Amygdala (tissue), 56 donors: ENCODE measurements at places on chromosomes 1 and 21.

DNA sequence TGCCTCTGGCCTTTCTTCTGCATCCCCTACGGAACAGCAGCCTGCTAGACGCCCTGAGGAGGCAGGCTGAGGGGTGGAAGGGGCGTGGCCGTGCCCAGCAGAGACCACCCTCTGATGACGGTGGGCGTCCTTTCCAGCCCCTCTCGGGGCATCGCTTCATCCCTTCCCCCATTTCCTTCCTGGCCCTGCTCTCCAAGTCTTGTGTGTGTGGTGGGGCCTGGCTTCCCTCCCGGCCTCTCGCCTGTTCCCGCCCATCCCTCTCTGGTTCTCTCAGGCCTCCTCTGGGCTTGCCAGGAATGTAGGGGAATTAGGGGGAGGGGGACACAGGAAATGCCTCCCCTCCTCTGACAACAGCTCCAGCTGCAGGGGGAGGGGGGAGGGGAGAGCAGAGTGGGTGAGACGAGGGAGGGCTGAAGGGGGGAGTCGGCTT, 51.1 kb downstream of the SKI start:
- DNase-seq = peak; percentile 38

GRCh38 chr1:201793306-201793925, 35.5 kb upstream of the IPO9 start:
- no peak for DNase-seq

GRCh38 chr1:89358287-89358893, 5.5 kb upstream of the GBP6 start:
- peak; percentile 26 for DNase-seq

GRCh38 chr1:55626326-55626725, 411.2 kb upstream of the USP24 start:
- no peak for DNase-seq

- no peak for DNase-seq
Observed at GRCh38 chr1:9471679-9472078, 67.6 kb upstream of the SLC25A33 start.

DNA sequence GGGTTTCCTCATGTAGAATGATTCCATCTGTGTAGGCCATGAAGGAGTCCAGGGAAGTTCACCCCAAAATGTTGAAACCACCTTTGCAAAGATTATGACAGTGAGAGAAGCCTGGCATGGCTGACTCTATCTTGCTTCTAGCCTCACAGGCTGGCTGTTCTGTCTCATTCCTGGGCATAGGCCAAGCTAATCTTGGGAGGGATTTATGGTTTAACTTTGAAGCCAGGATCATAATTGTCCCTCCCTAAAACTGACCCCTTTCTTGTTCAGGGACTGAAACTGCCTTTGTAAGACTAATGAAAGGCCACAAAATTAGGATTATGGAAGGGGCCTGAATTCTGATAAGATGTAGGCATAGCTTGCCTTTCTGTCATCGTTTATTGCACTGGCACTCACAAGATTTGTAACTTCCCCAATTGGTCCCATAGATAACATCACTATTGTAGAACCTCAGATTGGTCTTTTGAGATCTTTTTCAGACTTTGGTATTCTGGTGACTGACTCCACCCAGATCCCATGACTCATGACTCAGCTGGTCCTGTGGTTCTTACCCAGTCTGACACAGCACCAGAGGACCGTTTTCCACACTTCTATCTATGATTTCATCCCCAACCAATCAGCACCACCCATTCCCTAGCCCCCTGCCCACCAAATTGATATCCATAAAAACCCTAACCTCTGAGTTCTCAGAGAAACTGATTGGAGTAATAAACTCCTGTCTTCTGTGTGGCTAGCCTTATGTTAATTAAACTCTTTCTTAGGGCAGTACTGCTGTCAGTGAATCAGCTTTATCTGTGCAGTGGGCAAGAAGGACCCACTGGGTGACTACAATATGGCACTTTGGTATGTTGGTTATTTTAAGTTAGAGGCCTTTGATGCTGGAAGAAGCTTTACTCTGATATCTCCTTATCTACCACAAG, 13.6 kb upstream of the LAMTOR5 start:
- DNase-seq = no peak

DNA sequence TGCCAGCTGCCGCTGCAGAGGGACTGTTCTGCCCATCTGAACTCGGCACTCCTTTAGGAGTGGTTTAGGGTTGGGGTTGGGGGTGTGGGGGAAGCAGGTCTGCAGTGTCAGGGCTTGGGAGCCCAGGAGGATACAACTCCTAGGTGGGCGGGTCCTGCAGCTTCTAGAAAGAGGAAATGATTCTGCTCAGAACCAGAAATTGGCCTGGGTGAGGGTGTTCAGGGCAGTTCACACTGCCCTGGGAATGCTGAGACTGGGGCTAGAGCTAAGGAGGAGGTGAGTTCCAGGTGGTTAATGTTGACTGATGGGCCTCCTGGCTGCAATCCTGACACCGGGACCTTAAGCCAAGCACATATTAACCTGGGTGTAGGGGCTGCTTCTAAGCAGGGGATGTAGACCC, 4.8 kb upstream of the SLC26A9 start:
- no peak for DNase-seq

GRCh38 chr1:34002810-34003209, 138.9 kb downstream of the HMGB4 start:
- no peak for DNase-seq

DNA sequence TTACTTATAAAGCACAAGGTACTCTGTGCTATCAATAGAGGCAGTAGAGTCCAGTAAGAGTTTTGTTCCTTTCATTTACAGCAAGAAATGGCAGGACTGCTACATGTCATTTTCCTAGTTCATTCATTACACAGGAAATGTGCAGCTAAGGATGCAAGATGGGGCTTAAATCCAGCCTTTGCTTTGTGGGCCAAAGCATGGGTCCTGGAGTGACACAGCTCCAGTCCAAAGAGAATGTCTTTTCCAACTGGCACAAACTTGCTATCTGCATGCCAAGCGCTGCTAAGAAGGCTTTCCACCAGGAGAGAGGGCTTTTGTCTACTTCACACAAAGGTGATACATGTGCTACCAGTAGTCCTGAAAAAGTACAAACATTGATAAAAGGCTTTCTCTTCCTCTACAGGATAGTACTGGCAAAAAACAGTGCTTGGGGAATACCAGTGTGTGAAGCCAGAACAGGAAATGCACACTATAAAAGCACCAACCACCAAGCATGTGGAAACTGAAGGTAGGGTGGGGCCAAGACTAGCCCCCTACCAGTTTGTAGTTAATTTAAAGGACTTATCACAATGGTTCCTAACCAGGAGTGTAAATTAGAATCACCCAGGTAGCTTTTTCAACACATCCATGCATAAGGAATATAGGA, 68.7 kb downstream of the ARID4B start:
- DNase-seq = no peak

DNA sequence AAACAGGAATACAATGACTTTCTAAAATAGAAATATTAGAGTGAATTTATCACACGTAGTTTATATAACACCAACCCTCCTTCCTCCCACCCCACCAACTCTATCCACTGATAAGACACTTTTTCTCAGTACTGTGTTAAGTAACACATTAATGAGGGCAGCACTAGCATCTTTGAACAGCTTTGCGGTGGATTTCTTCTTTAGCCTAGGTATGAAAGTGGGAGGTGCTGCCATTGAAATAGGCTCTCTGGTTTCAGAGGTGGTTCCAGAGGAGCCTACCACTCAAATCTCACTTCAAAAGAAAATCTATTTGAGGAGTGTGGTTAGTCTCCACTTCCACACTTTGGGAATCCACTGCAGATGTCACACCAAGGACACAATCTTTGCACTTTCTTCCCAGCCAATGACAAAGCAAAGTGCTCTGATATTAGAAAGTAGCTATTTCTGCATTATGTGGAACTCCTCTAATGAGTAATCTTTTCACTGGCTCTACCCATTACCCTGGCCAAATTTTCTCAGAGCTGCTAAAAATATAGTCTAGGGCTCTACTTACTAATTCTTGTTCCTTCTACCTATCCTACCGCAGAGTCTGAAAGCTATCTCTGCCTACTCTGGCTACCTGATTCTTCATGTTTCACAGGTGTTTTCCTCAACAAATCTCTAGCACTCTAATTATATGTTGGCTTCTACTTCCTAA, 1667.8 kb downstream of the MRPL39 start:
- DNase-seq = no peak

GRCh38 chr21:35222541-35222941, 173.4 kb upstream of the RUNX1 start:
- no peak for DNase-seq

DNA sequence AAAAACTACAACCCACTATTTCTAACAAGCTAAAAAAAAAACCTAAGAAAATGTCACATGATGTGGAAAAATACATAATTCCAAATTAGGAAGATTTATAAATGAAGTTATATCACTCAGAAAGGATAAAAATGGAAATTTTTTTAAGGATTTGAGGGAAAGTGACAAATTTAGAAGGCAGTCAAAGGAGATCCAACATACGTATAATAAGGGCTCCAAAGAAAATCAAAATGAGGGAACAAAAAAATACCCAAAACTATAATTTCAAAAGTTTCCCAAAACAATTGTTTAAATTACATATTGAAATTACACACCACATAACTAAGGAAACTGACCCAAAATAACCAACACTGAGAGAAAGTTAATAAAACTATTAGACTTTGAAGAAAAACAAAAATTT, 381.1 kb upstream of the KAZN start:
- no peak for DNase-seq

DNA sequence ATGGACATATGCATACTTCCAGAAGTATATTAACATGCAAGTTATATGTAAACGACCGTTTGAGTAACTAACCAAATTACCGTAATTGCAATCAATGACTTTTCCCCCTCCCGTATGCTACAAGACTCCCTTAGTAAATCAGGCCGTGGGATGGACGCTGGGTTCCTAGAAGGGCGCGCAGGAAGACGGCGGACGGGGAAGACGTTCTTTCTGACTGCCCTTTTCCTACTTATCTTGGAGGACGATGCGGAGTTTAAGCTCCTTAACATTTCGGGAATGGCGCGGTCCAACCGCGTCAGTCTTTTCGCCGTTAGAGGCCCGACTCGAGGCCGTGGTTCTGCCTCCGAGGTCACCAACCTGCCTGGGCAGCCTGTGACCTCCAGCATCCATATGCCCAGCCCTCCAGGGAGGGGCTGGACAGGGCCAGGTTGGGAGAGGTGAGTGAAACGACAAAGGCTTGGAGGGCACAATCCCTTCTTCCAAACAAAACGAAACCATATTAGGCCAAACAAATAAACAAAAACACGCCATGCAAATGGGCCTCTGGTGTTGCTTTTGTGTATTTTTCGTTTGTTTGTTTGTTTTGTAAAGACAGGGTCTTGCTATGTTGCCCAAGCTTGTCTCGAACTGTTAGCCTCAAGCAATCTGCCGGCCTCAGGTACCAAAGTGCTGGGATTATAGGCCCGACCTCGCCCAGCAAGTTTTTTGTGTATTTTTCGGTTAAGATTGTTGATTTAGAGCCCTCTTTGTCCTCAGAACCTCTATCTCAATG, 873 bp upstream of the PI4KB start:
- DNase-seq = no peak

GRCh38 chr1:182740120-182740519, 49.5 kb upstream of the NPL start:
- no peak for DNase-seq

- DNase-seq = no peak
Observed at GRCh38 chr1:175278734-175279116, 86.1 kb upstream of the KIAA0040 start.

DNA sequence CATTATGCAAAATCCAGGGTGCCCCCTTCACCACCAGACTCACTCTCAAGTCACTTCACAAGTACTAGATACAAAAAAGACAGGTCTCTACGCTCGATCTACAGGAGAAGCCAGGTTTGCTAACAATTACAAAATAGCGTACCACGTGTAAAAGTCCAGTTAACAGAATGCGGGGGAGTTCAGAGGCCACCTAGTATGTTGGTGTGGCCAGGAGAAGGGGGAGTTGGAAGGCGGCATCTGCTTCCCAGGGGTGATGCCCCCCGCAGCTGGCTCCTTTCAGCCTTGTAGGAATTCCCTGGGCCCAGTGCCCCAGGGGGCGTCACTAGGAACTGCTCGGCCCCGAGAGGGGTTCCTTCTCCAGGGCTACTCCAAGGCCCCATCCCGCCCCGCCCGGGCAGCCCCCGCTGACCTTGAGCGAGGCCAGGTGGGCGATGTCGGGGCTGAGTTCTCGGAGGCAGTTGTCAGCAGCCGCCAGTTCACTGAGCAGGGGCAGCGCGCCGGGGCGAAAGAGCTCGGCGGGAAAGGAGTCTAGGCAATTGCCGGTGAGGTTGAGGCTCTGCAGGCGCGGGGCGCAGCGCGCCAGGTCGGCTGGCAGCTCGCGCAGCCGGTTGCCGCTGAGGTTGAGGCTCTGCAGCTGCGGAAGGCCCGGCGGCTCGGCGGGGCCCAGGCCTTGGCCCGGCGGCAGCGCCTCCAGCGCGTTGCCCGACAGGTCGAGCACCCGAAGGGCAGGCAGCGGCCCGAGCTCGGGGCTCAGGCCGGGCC, 664 bp downstream of the LRRC47 start:
- DNase-seq = no peak

GRCh38 chr1:202117898-202118371, 4.8 kb upstream of the GPR37L1 start:
- DNase-seq = no peak

- no peak for DNase-seq
Observed at GRCh38 chr1:243496806-243497205, 241.0 kb downstream of the SDCCAG8 start.

DNA sequence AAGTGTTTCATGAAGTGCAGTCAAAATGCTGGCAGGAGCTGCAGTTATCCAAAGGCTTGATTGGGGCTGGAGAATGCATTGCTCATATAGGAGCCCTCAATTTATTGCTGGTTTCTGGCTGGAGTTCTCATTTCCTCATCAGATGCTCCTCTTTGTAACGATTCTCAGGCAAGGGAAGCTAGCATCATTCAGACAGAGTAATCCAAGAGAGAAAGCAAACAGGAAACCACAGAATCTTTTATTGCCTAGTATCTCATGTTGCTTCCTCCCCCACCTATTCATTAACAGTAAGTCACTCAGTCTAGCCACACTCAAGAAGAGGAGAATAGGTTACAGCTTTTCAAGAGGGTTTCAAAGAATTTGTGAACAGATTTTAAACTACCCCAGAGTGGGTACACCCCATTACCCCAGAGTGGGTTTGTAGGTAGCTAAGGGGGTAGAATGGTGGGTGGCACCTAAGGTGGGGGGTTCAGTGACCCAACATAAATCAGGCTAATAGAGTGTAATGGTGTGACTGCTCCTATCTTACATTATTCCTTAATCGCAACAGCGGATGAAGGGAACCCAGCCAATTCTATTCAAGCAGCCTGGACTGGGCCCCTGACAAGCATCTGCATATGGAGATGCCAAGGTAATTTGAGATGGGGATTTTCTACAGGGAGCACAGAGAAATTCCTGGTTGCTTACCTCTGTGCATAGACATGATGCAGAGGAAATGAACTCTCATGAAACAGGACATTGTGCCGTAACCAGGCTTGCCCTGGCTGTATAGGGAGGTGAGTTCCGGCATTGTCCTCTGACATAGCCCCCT, 67.1 kb downstream of the KCNJ15 start:
- DNase-seq = no peak

DNA sequence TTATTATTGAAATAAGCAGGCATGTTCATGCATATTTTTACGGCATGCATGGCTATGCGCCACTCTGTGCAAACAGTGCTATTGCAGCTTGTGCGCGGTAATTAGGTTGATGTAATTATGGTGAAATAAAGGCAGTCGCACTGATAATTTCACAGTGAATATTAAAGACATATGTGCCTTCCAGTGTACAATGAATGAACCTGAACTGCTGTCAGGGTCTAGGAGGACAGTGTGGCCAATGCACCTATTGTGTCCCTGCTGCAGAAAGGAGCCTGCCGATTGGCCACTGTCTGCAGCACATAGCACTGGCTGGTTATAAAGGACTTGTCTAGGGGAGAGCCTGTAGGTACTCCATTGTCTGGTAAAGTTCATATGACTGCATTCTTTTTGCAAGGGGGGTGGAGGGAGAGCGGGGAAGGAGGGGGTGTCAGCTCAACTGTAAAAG, 340.4 kb downstream of the USP25 start:
- DNase-seq = no peak
